ENCODE measurements at places on chromosomes 7 and 10.

- DNase-seq: no peak
Measured at GRCh38 chr7:45983720-45984255, 62.7 kb upstream of the IGFBP3 start.

- DNase-seq: no peak
Measured at GRCh38 chr10:22468570-22469320, 123.4 kb downstream of the SPAG6 start.

- no peak for DNase-seq
Measured at GRCh38 chr7:99180067-99180650, 27.8 kb downstream of the KPNA7 start.

DNA sequence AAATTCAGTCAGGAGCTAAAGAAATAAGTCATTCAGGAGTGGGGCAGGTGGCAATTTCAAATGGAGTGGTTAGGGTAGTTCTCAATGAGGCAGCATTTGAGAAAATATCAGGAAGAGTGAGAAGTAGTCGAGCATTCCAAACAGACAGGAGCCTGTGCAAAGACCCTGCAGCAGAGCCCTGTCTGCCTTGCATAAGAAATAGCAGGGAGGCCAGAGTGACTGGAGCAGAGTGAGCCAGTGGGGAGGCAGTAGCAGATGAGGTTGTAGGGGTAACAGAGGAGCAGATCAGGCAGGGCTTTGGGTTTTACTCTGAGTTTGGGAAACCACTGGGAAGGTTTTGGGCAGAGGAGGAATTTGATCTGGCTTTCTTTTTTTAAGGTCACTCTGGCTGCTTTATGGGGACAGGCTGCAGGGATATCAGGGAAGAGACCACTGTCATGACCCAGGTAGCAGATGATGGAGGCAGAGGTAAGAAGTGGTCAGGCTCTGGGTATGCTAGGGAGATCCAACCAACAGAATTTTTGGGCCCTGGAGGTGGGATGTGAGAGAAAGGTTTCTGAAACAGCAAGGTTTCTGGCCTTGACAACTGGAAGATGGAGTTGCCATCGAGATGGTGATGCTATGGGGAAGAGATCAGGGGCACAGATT is 1.3 kb upstream of the BLVRA start:
- no peak for DNase-seq

GRCh38 chr10:21099291-21100062 is 202.4 kb upstream of the NEBL start:
- no peak for DNase-seq

DNA sequence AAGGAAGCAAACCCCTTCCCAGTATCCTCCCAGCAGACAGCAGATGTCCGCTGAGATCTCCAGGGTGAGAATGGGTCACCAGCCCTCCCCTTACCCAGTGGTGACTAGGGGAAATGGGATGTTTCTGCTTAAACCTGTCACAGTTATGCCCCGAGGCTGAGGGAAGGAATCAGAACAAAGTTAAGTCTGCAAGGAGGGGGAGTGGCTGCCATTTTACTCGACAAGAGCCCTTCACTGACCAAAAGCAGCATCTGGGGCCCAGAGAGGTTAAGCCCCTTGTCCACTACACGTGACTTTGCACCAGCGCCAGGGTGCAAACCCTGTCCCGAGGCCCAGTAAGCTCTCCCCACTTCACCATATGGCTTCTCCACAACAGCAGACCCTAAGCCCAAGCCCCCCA is 4.6 kb upstream of the NANOS1 start:
- no peak for DNase-seq

DNA sequence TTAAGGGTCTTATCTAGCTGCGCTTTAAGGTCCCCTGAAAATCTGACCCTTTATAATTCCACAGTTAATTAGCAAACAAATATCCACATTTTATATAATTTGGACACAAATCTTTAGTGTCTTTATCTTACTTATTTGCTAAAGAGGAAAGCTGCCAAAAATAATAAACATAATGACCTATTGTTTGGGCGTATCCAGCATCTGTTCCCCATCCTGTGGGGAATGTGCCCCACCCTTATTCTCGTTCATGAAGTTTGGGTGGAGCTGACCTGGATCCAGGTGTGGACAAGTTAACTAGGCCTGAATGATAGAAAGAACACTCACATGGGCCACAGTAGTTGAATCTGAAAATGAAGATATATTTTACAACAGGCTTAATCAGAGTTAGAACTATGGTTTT is 218.3 kb downstream of the CRPPA start:
- DNase-seq: no peak

DNA sequence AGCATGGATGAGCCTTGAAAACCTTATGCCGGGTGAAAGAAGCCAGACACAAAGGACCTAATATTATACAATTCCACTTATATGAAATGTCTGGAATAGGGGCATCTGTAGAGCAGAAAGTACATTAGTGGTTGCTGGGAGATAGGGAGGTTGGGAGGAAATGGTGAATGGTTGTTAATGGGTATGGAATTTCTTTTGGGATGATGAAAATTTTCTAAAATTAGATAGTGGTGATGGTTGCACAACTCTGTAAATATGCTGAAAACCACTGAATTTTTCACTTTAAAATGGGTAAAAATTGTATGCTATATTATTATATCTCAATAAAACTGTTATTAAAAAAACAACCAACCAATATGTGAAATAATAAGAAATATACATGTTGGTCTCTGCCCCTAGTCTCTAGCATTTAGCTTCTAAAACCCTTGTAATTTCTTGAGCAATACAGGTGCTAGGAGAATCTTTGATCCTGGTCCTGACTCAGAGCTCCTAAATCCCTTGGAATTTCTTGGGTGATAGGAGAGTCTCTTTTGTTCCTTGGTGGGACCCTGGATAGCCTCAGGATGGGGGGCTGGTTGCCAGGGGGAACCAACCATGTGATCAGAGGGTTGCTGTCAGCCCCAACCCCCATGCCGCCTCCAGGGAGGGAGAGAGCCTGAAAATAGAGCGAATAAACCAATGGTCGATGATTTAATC is 64.0 kb downstream of the TACR2 start:
- no peak for DNase-seq

DNA sequence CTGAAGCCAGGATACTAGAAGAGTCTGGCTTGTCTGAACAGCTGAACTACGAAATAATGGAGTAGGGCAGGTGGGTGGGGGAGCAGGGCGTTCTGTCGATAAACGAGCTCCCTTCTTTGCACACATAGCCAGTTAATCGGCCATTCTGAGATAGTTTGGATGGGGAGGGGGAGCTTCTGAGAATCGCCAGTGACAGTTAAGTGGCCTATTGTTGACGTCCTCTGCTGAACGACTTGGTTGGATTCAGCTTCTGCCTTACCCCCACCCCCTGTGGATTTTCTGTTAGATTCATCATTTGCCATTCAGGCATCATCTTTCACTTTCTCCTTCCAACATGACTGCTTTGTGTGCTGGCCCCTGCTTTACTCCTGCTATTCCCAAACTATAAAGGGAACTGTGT is 520 bp downstream of the CPA5 start:
- no peak for DNase-seq

GRCh38 chr7:17021205-17021604 is 139.4 kb upstream of the AGR3 start:
- no peak for DNase-seq

DNA sequence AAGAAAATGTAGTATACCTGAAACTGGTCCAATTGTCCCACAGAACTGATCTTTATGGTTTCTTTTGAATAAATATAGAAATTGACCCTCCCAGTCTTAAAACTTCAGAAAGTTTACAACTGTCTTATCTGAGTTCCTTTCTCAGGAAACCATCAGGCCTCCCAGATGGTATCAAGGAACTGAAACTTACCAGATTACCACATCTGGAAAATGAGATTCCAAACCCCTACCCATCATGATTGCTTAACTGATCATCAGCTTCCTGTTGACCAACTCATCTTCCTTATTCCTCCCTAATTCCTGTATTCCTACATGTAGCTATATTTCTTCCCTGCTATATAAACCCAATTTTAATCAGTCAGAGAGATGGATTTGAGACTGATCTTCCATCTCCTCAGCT is 5.5 kb downstream of the VWDE start:
- no peak for DNase-seq

DNA sequence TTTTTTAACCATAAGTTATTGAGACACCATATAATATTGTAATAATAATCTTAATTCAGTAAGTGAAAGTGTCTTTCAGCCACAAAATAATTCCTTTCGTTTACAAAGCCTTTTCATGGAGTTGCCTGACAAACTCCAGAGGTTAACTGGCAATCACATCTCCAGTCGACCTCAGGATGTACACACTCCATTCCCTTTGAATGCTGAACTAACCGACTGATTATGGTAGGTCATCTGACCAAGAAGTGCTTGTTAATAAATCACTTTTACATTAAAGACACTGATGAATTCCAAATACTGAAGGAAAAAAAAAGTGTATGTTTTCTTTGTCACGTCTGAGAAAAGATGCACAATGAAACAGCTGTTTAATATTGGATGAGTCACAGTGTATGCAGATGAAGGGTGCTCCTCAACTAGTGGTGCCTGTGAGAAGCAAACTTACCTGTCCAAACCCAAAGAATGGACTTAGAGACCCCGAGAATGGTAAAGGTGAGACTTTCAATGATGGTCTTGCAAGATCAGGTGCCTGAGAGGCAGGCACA is 348.1 kb upstream of the VWC2 start:
- no peak for DNase-seq

DNA sequence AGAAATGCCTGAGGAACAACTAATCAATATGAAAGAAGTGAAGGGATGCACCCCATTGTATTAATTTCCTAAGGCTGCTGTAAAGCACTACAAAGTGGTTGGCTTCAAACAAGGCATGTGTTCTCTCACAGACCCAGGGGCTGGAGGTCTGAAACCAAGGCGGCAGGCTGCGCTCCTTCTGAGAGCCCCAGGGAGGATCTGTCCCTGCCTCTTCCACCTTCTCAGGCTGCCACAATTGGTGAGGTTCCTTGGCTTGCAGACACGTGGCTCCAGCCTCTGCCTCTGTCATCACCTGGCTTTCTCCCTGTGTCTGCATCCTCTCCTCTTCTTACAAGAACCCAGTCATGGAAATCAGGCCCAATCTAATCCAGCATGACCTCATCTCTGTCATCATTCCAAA is 110.1 kb downstream of the TNS3 start:
- DNase-seq: no peak

DNA sequence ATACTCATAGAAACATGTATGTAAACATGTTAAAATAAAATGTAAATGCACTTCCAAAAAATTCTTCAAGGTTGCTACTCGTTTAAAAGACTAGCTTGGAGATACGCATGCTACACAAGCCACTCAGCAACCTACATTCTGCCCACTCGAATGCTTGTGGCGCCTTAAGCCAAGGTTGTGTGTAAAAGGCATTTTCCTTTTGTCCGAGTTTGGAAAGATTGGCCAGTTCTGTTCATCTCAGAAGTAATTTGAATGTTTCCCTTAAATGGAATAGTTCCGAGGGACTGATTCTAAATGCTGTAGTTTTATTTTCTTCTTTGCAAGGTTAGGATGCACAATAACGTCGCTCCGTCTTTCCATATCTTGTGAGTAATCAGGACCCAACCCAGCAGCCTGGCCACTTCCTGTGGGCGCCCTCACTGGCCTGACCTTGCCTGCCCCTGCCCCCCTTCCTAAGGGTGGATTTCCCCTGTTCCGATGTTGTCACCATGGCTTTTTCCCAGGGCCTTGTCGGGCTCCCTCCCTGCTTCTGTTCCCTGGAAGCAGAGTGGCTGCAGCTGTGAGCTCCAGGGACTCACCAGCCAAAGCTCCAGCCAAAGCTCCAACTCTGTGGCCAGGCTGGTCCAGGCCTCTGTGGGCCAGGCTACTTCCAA is 70.6 kb downstream of the PTPRE start:
- no peak for DNase-seq

- DNase-seq: no peak
Measured at GRCh38 chr10:122051609-122052385, 62.8 kb downstream of the TACC2 start.

- DNase-seq: no peak
Measured at GRCh38 chr7:95546647-95547046, 49.7 kb downstream of the PDK4 start.

DNA sequence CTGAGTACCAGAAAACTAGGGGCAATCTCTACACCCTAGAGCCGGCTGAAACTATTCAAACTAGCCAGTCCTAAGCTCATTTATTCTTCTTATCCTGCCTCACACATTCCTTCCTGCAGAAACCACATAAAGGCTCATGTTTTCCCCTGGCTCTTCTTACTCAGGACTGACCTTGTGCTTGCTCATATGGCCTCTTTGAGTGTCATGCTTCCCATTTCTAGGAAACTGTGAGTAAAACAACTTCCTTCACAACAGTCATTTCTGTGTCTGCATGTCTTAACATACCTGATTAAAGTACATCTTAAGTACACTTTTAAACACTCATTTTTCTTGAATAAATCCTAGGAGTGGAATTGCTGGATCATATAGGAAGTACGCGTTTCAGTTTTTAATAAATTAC is 52.3 kb upstream of the KIAA1217 start:
- DNase-seq: no peak

GRCh38 chr7:121012919-121013318 is 24.4 kb downstream of the CPED1 start:
- no peak for DNase-seq

- no peak for DNase-seq
Measured at GRCh38 chr7:157684157-157684908, 347.5 kb downstream of the DNAJB6 start.

DNA sequence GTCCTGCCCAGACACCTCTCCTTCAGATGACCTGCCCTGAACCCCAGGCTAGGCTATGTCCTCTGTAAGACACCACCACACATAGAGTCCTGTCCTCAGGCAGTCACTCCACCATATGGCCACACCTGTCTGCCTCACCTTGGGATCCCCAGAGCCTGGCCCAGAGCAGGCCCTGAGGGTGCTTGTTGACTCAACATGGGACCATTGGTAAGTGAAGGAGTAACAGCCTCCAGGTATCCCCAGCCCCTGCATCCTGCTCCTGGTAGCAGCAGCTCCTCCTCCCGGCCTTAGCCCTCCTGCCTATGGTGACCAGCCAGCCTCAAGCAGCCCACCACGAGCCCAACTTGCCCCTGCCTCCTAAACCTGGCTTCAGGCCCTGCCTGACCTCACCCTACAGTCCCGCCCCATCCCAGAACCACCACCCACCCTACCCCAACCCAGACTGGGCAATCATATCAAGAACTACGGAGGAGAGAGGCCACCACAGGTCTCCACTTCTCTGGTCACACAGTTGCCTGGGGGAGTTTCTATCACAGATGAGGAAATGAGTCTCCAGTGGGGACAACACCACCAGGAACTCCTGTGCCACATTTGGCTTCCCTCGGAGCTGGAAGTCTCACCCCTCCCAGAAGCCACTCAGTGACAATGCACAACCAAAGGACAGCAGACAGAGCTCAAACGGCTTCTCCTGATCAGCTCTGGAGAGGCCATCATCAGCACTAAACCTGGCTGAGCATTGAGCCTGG is 136.6 kb downstream of the GRID1 start:
- DNase-seq: no peak

DNA sequence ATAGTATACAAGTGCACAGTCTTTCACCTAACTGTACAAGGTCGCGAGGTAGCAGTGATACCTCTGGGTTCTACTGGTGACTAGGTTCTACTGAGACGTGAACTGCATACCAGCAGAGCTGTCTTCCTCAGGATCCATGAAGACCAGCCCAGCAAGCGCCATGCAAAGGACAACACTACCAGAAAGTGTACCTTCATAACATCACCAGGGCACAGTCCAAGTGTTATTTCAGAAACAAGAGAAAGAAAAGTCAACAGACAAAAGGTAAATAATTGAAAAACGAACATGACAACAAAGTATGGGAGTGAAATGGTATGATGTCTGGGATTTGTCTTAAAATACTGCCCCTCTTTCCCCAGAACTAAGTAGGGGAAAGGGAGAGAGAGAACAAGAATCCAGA is 141.1 kb upstream of the ASAH2 start:
- DNase-seq: no peak
